ENCODE measurements at places on chromosomes 7 and 10.

DNA sequence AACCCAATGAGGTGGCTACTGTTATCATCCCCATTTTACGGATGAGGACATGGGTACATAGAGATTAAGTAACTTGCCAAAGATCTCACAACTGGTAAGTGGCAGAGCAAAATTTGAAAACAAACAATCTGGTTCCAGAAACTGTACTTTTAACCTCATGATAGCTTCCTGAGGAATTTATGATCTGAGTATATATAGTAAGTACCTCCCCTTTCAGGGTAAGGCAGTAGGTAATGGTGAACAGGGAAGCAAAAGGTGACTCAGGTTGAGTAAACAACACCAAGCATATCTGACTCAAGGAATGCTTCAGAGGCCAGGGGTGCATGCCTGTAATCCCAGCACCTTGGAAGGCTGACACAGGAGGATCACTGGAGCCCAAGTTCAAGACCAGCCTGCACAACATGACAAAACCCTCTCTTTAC is 21.1 kb downstream of the KLLN start:
- DNase-seq: no peak

GRCh38 chr10:11687779-11688447 is 54.3 kb upstream of the ECHDC3 start:
- DNase-seq: no peak

- DNase-seq: no peak
These were observed 270.8 kb downstream of the ELFN1 start for GRCh38 chr7:1940863-1941262.

GRCh38 chr7:1242606-1243289 is 10.1 kb downstream of the UNCX start:
- DNase-seq: no peak

DNA sequence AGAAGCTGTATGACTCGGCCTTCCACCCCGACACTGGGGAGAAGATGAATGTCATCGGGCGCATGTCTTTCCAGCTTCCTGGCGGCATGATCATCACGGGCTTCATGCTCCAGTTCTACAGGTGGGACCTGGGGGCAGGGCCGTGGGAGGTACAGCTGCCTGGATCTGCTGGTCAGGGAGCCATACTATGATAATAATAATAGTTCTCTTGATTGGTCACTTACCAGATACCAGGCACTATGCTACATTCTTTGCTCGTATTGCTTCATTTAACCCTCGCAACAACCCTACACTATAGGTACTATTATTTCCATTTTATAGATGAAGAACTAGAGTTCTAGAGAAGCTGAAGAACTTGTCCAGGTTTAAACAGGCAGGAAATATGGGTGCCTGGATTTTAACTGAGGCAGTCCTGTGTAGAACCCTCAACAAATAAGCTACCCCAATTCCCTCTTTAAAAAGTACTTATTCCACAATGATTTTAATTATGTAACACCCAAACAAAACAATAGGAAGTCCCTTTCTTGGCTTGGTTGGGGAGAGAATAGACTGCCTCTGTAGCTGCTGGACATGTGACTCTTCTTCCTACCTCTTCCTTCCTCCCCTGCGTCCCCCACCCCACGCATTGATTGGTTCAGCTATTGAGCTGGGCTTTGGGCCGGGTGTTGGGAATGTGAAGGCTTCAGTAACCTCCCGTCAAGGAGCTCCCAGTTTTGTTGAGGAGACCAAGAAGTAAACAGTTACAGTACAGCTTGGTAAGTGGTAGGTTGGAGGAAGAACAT is 12.8 kb downstream of the SFXN2 start:
- DNase-seq: no peak

GRCh38 chr7:1204460-1205140 is 28.1 kb upstream of the UNCX start:
- DNase-seq: no peak

DNA sequence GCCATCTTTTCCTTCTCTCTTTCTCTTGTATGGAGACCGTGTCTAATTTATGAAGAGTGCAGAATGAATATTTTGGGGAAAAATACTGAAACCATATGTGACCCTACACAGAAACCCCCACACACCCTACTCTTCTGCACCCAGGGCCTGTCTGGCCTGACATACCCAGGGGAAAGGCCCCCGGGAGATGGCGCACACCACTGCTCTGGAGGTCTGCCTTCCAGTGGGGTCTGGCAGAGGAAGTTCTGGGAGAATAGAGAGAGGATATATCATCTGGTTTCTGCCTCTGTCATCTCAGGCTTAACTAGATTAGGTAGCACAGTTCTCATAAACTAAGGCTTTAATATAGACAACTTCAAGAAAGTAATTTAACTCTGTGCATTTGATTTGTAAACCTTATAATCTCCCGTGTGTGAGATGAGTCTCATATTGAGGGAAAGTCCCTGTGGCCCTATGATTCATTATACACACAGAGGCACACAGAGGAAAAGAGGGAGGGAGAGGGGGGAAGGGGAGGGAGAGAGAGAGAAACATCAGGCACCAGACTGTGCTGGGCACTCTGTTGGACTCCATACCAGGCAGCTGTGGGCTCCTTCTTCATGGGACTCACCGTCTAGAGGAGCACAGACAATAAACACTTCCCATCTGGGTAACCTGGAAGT is 123.3 kb downstream of the AOAH start:
- no peak for DNase-seq

GRCh38 chr7:83648464-83649241 is at the start of gene SEMA3E:
SEMA3E (minus strand) TSS chr7:83649139.
- no peak for DNase-seq

- DNase-seq: no peak
These were observed 484.7 kb upstream of the NRP1 start for GRCh38 chr10:33819206-33819605.

DNA sequence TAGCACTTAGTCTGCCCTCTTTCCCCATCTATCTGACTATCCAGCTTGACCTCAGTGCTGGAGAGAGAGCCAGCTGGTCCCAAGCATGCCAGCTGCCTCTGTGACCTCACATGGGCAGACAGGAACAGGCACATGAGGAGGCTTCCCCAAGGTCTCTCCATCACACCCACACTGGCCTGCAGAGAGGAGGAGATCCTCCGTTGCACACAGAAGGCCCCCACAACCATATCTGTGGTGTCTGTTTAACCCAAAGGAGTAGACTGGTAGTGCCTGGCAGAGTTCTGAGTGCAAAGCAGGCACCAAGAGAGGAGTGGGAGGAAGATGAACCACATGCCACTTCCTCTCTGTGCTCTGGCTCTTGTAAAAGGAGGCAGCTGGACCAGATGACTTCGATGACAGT is 4.8 kb upstream of the ANK3 start:
- no peak for DNase-seq

DNA sequence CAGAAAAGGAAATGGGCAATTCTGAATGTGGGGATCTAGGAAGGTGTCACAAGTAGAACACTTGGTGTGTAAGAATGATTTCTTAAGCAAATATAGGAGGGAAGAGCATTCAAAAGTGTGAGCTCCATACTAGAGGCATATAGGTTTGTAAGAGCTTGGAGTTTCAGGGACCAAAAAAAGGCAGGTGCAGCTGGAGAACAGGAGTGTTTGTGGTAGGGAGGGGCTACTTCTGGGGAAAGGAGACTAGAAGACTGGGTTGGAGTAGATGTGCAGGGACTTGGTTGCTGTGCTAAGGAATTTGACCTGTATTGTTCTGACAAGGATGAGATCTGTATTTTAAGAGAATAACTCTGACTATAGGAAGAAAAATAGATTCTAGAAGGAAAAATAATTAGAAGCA is 46.4 kb downstream of the CPED1 start:
- DNase-seq: no peak

DNA sequence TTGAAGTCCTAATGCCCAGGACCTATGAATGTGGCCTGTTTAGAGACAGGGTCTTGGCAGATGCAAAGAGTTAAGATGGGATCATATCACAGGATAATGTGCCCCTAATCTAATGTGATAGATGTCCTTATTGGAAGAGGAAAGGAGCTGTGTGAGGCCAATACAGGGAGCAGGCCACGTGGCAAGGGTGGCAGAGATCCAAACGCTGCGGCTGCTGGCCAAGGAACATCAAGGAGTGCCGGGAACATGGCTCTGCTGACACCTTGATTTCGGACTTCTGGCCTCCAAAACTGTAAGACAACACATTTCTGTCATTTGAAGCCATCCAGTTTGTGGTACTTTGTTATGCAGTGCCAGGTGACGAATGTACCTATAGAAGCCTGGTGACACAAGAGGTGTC is 37.7 kb upstream of the EZH2 start:
- DNase-seq: no peak

DNA sequence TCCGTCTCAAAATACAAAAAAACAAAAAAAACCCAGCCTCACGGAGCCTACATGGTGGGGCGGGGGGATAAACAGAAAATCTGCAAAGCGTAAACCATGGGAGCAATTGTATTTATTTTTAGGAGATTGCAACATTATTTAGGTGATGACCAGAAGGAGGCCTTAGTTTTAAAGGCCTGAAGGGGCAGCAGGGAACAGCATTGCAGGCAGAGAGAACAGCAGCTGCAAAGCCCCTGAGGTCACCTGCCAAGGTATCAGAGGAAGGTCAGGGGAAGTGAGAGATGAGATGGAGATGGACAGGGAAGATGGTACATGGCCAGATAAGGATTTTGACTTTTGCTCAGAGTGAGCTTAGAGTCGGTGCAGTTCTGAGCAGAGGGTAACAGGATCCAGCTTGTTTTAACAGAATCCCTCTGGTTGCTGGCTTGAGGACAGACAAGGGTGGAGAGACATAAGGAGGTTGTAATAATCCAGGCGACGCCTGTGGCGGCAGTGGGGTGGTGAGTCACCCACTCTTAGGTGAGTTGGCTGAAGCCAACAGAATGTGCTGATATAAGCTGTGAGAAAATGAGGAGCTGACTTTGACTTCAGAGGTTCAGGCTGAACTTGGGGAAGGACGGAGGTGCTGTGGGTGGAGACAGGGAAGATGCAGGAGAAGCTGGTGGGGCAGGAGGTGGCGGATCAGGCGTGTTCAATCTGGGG is 82.3 kb upstream of the GTF2I start:
- no peak for DNase-seq

GRCh38 chr7:140899883-140900282 is 24.8 kb downstream of the BRAF start:
- DNase-seq: no peak

GRCh38 chr7:28478656-28479055 is 66.3 kb downstream of the CREB5 start:
- no peak for DNase-seq

- DNase-seq: no peak
These were observed 368.1 kb downstream of the CXCL12 start for GRCh38 chr10:44016589-44017482.

DNA sequence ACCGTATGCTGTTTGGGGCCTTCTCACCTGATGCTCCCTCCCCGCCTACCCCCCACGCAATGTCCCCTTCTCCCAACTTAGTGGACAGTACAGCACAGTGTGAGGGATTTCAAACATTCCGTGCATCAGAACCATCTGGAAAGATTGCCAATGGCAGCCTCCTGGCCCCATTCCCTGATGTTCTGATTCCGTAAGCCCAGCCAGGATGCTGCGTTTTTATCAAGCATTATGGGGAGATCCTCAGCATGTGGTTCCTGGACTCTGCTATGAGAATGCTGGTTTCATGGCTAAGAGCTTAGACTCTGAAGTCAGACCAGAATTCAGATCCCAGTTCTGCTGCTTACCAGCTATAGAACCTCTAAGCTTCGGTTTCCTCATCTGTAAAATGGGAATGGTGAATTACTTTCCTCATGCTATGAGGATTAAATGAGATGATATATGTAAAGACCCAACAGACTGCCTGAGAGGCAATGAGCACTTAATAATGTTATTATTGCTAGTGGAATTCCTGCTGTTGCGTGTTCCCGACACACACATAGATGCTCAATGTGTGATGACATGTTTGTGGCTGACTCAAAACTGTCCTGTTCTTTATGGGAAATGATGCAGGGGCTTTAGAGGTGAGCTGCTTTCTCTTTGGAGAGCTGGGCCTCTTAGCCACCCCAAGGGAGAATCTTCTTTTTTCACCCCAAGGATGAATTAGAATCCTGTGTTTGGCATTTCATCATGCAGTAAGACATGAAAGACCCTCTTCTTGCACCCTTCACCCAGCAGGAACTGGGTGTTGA is 60.8 kb upstream of the SMNDC1 start:
- DNase-seq: no peak

DNA sequence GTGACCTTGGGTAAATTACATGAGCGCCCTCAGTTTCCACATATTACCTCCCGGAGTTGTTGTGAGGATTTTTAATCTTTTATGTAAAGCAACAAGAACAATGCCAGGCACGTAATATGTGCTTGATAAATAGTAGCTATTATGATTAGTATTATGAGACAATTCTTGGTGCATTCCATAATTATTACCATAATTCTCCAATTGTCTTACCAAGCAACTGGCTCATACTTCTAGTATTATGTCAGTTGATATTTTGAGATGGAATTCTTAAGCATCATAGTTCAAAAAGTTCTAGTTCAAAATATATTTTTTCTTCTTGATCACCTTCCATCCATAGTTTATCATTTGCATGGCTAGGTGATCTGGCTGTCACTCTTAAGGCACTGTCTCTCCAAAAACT is 259.0 kb downstream of the BBS9 start:
- DNase-seq: no peak

DNA sequence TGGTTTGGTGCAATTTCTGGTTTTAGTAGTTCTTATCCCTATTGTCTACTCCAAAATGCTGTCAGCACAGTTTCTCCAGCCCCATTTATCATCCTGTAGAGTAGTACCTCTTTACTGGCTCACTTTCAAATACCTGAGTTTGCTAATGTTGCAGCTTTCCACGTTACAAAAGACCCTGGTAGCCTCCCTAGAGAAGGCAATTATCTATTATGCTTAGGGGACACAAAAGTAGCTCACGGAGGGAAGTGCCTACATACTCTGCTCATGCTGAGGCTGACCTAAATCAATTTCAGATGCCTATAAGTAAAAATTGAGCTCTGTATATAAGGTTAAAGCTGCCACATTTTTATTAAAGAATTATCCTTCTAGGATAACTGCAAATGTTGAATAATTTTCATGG is 603.6 kb downstream of the CNTNAP2 start:
- no peak for DNase-seq

GRCh38 chr7:40987571-40987970 is 715.3 kb downstream of the INHBA start:
- no peak for DNase-seq

GRCh38 chr7:94642838-94643653 is 12.9 kb downstream of the SGCE start:
- no peak for DNase-seq

GRCh38 chr10:52212062-52212461 is 102.0 kb upstream of the DKK1 start:
- DNase-seq: no peak
